Kidney glomerular epithelial cell (primary cell): ENCODE measurements at places on chromosomes 2 and 18.

DNA sequence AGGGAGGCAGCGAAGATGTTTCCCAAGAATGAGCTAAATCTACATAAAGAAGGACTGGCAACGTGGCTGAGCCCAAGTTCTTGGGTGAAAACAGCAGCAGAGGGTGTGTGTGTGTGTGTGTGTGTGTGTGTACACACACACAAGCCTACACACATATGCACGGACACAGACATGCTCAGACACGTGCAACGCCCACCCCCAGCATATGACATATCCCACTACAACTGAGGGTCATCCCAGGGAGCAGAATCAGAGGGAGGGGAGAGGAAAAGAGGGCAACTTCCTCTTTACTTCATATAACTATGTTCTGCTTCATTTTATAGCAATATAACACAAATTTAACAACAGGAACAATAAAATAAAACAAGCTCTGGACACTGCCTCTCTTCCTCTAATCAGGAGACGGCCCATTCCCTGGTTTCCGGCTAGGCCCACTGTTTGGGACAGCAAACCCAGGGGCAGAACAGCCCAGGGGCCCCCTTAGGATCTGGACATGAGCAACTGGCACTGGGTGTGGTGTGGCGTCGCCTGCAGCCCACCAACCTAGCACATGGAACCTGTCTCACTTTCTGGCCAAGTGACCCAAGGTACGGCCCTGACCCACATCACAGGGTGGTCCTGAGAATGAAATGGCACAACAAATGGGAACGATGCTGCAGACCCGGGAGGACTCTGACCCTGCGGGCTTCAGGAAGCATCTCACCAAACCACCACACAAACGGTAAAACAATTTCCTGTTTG is 25.0 kb downstream of the FAM178B start:
- no peak for DNase-seq

GRCh38 chr2:96824079-96824870 is 8.2 kb downstream of the CNNM3 start:
- DNase-seq: peak; percentile 74

- no peak for DNase-seq
Observed at GRCh38 chr2:64625299-64626145, 28.2 kb downstream of the SERTAD2 start.

DNA sequence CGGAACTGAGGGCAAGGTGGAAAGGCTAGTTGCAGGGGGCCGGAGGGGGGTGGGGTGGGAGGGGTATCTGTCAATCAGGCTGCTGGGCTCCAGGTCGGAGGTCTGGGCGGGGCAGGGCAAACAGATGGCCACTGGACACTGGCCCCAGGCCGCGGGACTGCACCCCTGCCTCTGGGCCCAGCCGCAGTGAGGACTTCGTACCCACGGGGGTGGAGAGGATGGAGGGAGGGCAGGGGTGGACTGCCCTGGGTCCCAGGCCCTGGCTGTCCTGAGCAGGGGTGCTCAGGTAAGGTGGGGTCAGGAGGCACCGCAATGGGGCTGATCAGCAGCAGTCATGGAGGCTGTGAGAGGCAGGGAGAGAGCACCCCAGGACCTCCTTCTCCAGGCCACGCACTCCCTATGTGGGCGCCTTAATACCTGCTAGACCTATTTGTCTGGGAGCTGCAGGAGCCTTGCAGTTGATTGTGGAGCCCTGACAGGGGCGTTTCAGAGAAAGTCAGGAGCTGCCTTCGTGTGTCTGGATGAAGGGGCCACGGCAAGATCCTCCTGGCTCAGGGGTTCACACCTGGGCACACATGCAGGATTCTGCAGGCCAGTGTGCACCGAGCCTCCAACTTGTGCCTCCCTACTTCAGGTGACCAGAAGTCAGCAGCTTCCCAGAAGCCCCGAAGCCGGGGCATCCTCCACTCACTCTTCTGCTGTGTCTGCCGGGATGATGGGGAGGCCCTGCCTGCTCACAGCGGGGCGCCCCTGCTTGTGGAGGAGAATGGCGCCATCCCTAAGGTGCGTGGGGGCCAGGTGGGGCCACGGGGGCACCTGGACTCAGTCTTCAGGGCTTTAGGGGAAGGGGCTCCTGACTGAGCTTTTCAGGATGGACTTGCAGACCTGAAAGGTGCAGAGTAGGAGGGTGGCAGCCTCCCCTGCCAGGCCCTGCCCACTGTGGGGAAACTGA is 1.5 kb downstream of the CTDSP1 start:
- no peak for DNase-seq

GRCh38 chr2:144382849-144383248 is 137.1 kb downstream of the ZEB2 start:
- DNase-seq: no peak

GRCh38 chr2:227511239-227511930 is 39.4 kb downstream of the AGFG1 start:
- DNase-seq: no peak

GRCh38 chr18:48953104-48953706 is 2.4 kb upstream of the SMAD7 start:
- no peak for DNase-seq

DNA sequence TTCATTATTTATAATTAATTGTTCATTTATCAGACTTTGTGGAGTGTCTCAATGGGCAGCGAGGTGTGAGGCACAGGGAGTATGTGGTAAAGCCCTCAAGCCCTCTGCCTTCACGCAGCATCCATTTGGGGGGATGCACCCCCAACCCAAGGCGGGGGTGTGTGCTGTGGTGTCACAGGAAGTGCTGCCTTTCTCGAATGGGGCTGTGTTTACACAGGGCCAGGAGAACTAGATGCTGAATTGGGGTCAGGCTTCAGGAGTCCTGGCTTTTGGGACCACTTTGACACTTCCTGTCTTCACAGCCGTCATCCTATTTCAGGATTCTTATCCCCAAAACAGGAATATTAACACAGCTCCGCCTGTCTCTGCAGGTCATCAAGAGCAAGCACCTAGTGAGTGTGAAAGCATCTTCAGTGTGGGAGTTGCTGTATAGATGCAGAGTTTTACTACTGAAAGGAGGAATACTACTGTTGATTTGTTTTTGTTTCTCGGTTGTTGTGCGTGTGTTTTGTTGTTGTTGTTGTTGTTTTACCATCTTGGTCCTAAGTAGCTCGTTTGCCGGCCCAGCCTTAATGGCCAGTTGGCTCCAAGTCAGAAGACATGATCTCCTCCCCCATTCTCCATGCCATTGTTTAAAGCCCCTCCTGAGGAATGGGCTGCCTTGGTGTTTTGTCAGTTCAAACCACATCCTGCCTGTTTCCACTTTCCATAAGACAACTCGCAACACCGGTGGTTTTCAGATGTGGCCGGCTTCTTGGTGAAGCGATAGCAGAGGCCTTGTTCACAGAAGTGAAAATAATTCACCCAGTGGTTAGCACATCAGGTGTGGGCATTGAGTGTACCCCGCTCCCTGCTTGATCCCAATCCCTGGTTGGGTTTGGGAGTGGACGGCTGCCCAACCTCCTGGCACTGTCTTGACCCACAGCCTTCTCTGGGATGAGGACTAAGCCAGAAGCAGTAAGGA is 221.3 kb downstream of the BCL2 start:
- DNase-seq: no peak

- no peak for DNase-seq
Observed at GRCh38 chr18:965921-966758, 61.5 kb downstream of the ADCYAP1 start.

DNA sequence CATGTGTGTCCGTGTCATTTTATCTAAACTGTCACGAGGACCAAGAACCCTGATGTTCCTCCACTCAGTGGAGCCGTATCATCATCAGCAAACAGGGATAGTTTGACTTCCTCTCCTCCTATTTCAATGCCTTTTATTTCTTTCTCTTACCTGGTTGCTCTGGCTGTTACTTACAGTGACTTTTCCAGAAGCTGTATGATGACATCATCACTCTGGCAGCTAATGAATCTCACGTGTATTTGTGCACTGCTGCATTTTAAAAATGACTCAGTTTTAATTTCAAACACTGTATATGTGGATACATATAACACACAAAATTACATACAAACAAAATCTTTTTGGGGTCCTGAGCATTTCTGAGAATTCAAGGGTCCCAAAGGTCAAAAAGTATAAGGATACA is 481.4 kb downstream of the CDH2 start:
- DNase-seq: peak; percentile 28

- peak; percentile 96 for DNase-seq
Observed at GRCh38 chr18:36153203-36153602, 23.5 kb downstream of the ELP2 start.

DNA sequence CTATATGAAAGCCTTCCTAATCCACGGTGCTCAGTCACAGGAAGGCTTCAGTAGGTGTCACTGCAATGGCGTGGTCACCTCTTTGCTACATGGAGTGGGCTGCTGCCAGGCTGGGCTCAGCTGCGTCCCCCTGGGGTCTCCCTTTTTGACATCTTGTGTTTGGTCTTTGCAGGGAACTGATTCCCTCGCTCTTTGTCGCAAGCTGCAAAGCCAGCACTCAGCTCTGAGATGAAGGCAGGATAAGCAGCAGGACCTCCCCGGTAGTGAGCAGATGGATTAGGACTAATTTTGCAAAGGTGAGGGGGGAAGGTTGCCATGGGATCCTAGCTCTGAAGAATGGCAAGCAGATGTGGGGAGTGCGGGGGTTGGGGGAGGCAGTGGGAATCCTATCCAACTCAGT is 173.9 kb upstream of the ARL4C start:
- DNase-seq: no peak

GRCh38 chr2:160362541-160362940 is 131.1 kb downstream of the RBMS1 start:
- no peak for DNase-seq

- DNase-seq: peak; percentile 31
Observed at GRCh38 chr18:42028247-42028832, 73.3 kb downstream of the PIK3C3 start.

DNA sequence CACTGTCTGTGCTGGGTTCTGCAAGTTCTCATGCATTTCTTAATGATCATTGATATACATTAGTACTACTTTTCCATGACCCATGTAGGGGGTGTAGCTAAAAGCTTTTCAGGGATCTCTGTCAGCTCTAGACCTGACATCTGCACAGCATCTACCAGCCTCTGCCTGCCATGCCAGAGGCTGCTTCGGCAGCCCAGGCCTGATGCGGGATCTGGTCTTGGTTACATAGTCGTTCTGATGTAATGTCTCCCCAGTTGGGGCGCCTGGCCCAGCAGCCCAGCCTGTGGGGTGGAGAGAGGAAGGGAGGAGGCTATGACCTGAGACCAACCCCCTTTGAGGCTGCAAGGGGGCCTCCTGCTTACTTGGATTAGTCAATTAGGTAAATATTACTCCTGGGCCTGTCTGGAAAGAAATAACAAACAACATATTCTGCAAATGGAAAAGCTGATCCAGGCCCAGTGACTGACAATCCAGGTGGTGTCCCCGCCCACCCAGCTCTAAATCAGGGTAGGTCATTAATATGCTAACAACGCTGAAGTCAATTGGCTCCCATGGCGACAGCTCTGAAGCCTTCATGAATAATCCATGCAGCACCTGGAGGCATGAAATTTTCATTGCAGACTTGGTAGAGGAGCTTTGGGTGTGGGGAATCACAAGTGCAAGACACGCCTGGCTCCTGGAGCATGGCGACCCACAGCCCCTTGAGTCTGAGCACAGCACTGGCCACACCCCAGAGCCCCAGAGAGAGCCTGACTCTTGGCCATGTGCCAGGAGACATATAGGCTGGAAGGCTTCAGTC is 575.3 kb downstream of the CMPK2 start:
- DNase-seq: no peak

DNA sequence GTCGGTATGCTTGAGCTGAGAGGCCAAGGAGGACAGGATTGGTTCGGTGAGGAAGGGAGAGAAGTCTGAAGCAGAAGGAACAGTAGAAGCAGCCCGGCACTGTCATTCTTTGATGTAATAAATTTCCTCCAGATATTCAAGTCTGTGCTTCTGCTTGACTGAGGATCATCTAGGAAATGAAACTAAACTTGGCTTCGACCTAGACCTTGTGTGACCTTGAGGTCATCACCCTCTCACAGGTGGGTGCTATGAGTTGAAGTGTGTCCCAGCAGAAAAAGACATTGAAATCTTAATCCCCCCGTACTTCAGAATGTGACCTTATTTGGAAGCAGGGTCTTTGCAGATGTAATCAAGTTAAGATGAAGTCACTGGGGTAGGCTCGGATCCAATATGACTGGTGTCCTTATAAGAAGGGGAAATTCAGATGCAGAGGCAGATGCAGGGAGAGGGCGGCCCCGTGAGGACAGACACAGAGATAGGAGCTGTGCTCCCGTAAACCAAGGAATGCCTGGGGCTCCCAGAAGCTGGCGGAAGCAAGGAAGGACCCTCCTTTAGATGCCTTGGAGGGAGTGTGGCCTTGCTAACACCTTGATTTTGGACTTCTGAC is 49.0 kb downstream of the PRKCE start:
- DNase-seq: no peak

GRCh38 chr2:238483021-238483420 is 56.3 kb downstream of the ASB1 start:
- DNase-seq: no peak

GRCh38 chr2:241068136-241068941 is 33.7 kb downstream of the MTERF4 start:
- DNase-seq: no peak

GRCh38 chr2:178428396-178428806 is 22.6 kb downstream of the PRKRA start:
- no peak for DNase-seq

DNA sequence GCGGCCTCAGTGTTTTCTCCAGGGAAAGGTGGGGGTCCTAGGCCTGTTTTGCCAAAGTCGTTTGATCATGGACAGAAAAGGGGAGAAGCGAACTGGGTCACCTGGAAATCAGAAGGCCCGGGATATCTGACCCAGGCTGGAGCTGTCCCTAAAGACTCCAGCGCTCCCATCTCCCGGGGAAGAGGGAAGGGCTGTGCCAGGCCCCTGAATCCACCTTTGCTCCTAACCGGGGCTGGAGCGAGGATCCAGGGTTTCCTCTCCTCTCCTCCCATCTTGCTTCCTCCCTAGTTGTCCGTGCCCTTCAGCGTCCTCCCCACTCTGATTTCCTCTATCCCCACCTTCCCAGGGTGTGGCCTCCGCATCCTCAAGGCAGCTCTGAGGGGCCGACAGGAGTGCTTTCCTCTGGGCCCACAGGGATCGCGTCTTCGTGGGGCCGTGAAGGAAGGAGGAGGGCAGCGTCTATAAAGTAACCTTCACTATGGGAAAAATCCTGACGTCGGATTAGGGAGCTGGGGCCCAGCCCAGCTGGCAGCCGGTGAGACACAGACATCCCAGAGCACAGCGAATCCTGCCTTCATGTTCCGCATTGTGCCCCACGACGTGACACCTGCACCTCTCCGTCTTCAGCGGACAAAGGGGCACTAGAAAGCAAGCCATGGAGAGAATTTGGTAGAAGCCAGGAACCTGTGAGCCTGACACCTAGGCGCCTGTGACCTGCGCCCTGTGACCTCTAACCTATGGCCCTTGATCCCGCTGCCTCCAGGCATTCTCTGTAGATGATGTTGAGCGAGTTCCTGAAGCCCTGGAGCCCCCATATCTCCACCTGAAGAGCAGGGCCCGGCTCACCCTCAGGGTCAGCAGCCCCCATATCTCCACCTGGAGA is 212.7 kb upstream of the SALL3 start:
- DNase-seq: no peak
